ENCODE measurements at places on chromosomes 16 and 17.
A peak's percentile ranks its signal among the peaks of the same experiment; 100 is the strongest.

DNA sequence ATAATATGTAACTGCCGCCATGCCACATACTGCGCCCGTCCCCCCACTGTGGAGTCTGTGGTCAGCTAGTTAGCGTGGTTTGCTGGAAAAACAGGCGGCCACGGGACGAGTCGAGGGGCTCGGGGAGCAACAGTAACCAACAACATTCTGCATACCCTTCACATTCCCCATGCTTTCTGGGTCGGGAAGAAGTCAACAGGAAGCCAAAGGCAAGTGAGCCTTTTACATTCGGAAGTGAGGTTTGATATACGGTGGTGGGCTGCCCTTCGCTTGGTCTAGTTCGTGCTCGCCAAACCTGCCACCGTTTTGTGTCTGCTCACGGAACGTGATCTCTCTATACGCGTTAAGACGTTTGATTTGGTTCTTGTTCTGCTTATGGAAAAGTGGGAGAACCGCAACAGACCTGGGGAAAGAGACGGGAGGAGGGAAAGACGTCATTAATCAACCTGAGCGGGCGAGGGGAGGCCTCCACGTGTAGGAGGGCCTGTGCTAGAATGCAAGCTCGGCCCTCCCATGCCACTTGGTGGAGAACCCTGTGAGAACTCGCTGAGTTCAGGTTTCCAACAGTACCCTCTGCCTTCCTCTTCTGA lies 28.9 kb upstream of the CFAP20 start:
- no peak for DNase-seq

- peak; percentile 88 for DNase-seq
Observed at GRCh38 chr17:7589204-7589868, 558 bp downstream of the SOX15 start.

DNA sequence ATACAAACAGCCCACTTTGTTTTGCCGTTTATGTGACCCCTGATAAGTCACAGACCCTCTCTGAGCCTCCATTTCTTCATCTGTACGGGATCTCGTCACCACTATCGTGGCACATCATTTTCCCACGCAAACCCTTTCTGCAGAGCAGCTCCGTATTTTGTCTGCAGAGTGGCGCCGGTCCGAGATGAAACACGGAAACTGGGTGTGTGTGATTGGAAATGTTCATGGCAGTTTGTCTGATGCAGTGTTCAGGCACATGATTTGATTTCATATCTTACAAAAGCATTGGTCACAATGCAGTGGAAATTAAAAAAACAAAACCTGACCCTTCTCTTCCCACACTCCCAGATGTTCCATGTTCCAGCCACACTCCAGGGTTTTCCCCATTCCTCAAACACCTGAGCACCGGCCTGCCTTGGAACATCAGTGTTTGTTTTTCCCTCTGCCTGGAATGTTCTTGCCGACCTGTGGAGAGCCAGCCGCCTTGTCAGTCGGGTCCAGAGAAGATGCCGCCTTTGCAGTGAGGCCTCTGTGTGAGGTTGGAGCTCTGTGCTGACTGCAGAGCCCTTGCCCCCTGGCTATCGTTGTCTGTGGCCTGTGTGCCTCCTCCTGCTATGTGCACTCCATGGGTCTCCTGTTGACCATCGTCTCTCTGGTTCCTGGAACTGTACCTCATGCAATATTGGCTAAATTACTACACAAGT lies 39.2 kb downstream of the NT5M start:
- DNase-seq: no peak

- DNase-seq: no peak
Observed at GRCh38 chr16:6104428-6104827, 1006.8 kb upstream of the EEF2KMT start.

DNA sequence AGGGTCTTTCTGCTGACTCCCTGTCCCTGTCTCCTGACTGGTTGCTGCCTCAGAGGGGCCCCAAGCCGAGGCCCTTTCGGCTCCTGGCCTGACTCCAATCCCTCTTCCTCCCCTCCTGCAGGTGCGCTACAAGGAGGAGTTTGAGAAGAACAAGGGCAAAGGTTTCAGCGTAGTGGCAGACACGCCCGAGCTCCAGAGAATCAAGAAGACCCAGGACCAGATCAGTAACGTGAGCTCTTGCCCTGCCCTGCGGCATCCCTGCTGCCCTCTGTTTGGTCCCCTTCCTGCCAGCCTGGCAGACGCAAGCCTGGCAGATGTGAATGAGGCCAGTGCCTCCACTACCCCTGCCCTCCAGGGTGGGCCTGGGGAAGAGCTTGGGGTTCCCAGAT lies 27.1 kb upstream of the LASP1NB start:
- no peak for DNase-seq

All from heart left ventricle (tissue), 16 donors.